CD4-positive, alpha-beta T cell treated with Interleukin-17A for 1 hour (primary cell): ENCODE measurements at places on chromosomes 7 and 10.

- no peak for DNase-seq
Measured at GRCh38 chr7:159108491-159108890, 36.2 kb downstream of the VIPR2 start.

DNA sequence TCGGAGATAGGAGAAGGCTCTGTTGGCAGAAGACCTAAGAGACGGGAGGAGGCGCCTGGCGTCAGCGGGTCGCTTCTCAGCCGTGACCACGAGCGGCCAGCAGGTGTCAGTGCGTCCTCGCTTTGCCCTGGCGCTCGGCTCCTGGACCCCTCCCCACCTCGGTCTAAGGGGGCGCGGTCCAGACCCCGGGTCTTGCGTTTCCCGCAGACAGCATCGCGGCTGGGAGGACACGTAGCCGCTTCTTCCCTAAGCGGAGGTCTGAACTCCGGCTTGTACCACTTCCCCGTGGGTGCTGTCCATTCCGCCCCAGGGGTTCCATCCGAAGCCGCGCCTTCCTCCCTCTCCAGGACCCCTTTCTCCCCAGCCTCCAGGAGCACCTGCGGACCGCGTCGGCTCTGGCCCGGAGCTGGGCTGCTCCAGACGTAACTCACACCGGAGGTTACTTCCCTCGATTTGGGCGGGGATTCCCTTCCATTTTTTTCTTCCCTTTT, 593 bp upstream of the ADRA2A start:
- peak; percentile 27 for DNase-seq

DNA sequence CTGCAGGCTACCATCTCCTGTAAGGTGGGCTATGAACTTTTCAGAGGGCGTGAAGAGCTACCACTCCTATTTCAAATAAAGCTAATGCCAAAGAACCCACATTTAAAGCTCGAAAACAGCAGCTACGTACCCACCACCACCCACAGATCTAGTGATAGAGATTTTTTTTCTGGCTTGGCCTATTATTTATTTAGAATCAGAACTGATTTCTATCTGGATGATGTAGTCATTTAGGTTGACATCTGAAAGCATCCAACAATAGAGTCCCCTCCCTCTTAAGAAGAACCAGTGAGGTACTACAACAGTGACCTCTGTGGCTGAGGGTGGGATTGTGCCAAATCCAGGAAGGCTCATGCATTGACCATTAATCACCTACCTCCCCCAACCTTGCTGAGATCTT, 113.8 kb upstream of the ADO start:
- DNase-seq: peak; percentile 47

DNA sequence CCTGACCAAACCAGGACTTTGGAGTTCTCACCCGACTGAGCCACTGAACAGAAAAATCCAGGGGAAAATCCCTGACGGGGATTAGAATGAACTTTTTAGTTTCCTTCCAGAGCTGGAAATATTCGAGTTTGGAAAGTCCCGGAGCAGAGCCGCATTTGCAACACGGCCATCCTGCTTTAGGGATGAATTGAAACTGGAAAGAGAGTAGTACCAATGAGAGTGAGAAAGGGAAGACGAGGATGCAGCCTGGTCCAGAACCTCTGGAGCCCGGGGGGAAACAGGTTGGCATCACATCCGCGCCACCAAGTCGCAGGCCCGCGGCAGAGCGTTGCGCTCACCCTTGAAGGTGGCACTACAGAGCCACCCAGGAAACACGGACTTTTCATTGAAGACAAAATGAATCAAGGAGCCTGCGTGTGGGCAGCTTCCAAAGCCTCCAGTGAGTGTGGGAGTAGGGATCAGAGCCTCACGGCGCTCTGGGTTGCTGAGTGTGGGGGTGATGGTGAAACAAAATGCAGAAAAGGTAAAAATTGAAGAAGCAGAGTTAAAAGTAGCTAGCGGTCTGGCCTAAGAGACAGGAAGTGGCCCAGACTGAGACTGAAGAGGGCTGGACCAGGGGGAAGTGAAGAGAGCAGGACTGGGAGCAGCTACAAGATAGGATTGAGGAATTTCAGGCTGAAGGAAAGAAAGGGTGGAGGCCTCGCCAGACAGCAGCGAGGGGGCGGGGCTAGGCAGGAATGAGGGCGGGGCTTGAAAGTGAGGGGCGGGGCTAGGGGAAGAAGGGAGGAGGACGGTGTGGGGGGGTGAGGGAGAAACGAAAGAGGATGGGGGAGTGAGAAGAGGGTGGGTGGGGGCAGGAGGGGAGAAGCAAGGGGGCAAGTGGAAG, 1.8 kb downstream of the SMURF1 start:
- peak; percentile 76 for DNase-seq

- no peak for DNase-seq
Measured at GRCh38 chr7:37089972-37090371, 358.7 kb downstream of the ELMO1 start.

DNA sequence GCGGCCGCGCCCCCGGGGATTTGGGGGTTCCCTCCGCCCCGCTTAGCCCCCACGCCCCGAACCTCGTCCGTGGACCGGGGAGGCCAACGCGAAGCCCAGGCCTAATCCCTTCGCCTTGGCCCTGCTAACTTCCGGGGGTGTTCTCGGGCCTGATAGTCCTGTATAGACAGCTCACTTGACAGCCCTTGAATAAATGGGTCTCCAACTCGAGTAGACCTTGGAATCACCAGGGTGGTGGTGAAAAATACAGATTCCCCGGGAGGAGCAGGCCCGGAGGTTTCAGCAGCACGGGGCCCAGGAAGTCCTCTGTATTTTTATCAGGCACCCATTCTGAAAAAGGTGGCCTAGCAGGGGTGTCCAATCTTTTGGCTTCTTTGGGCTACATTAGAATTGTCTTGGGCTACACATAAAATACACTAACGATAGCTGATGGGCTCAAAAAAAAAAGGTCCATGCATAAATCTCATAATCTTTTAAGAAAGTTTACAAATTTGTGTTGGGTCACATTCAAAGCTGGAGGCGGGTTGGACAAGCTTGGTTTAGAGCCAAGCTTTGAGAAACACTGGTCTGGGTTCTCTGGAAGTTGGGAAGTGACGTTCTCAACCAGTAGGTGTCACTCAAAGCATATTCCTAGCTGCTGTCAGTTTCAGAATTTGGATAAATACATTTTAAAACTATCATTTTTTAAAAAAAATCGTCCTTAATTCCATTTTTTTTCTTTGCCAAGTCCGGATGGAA, 221.7 kb downstream of the PHTF2 start:
- peak; percentile 64 for DNase-seq

DNA sequence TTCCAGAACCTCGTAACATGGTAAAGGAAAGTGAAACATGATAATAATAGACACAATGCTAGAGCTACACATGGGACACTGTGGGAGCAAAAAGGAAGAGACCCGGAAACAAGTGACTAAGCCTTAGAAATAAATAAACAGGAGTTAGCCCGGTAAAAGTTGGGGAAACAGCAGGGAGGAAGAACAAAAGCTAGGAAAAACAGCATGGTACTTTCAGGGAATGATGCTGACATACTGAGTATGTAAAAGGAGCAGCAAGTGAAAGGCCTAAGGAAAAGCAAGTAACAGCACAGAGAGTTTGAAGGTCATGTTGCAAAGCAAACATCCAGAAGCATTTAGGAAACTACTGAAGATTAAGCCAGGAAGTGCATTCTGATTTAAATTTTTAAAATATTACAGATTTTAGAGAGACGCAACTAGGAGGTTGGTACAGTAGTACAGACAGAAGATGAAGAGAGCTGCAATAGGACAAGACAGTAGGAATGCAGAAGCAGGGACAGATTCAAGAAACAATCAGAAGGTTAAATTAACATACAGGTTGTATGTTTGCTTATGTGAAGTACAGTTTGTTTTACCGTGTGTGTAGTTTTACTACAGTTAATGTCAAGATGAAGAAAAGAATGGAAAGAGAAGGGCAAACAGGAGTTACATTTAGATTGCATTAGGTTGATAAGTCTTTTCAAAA, 63.7 kb downstream of the ARHGAP12 start:
- no peak for DNase-seq
